Activated naive CD4-positive, alpha-beta T cell treated with anti-CD3 and anti-CD28 coated beads, Interleukin-2, amount 50 U/mL, for 16 hours (primary cell): ENCODE measurements at places on chromosomes 6 and 20.

DNA sequence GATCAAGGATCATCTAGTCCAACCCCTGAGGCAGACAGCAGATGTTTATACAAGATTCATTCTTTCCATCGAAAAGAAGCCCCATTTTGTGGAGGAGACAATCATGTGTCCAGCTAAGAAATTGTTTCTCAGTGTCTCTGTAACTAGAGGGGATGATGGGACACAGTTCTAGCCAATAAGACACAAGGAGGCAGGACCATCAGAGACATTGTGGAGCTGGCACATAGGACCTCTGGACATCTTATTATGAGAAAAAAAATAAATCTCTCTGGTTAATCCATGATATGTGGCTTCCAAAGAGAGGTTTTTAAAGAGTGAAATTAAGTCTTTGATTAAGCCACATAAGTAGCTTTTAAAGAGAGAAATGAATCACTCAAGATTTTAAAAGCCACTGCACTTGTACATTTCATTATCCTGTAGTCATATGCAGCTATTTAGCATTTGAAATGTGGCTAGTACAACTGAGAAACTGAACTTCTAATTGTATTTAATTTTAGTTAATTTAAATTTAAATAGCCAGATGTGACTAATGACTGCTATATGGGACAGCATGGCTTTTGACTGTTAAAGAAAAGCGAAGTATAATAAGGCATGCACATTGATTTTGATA is 176.8 kb downstream of the TASP1 start:
- DNase-seq = no peak

DNA sequence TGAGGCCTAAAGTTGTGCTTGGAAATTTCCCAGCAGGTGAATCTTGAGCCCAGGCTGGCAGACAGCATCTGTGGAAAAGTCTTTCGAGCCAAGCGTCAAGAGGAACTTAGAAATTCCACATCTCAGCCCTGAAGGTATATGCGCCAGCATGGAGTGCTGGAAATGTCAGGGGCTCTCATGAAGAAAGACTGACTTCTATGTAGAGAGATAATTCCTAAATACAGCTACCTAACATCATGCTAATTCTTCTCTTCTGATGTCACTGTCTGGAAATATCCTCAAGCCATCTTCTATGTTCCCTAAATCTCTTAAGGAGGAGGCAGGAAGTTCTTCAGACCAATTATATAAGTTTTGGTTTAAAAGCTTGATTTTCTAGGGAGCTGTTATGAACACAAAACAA is 492.4 kb upstream of the MARCKS start:
- DNase-seq = no peak

- no peak for DNase-seq
Measured at GRCh38 chr20:21529863-21530262, 16.0 kb upstream of the NKX2-2 start.

- no peak for DNase-seq
Measured at GRCh38 chr6:56243518-56244070, 3.8 kb downstream of the COL21A1 start.

DNA sequence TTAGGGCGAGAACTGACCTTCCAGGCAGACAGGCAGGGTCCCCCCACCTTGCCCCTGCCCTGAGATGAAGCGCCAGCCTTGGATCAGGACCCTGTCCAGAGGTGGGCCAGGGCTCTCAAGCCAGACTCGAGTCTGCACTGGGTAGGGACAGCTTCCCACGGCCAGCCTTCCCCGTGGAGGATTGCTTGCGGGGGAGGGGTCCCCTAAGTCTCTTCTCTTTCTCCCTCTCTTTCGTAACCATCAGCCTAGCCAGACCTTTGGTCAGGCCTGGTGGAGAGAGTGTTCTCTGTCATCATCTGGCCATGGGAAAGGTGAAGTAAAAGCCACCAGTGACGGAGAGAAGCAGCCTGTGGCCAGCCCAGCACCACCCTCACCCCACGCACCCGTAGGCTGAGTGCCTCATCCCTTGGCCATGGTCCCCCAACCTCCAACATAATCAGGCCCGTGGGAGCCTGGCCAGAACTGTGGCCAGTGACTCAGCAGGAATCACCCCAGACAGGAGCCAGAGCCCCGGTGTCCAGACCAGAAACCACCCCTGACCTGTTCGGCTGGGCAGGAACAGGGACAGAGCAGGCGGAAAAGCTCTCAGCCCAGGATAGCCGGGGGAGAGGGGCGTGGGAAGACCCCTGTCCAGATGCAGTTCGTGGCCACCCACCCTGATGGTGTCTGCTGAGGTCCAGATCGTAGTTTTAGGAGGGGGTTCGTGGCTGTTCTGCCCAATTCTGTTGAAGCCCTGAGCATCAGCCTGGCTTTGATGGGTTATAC is 47.1 kb downstream of the SNAI1 start:
- no peak for DNase-seq

DNA sequence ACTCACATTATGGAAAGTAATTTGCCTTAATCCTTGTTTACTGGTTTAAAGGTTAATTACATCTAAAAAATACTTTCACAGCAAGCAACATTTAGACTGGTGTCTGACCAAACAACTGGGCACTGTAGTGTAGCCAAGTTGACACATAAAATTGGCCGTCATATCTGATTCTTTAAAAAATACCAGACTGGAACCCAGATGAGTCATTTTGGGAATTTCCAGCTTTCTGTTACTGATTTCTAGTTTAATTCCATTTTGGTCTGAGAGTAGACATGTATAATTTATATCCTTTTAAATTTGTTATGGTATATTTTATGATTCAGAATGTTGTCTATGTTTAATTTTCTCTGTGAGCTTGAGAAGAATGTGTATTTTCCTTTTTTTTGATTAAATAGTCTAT is 44.1 kb downstream of the SCP2D1 start:
- no peak for DNase-seq

- DNase-seq = no peak
Measured at GRCh38 chr6:170553534-170554012, 466 bp upstream of the PSMB1 start.
